ENCODE measurements at places on chromosomes 12 and 14. TPM values are rescaled to one million over a fixed set of nuclear protein-coding genes. Genes with fewer than 3 reads are reported as not detected.

DNA sequence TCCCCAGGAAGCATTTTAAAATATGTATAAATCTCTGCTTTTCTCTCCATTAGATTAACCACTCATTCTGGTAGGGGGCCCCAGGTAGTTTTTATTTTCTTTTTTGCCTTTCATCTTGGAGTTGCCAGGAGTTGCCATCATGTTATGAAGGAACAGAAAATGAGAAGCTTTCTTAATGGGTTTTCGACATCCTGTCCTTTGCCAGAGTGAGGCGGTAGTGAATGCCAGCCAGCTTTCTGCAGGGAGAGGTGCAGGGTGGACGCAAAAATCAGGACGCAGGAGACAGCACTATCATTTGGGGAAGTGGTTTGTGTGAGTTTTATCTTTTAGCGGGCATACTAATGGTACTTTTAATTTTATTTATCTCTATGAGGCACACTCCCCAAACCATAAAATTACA, 1.7 kb downstream of the RASSF8 start:
- DNase-seq = no peak

GRCh38 chr14:74562515-74563232, 49.4 kb downstream of the LTBP2 start:
- peak; percentile 35 for DNase-seq

DNA sequence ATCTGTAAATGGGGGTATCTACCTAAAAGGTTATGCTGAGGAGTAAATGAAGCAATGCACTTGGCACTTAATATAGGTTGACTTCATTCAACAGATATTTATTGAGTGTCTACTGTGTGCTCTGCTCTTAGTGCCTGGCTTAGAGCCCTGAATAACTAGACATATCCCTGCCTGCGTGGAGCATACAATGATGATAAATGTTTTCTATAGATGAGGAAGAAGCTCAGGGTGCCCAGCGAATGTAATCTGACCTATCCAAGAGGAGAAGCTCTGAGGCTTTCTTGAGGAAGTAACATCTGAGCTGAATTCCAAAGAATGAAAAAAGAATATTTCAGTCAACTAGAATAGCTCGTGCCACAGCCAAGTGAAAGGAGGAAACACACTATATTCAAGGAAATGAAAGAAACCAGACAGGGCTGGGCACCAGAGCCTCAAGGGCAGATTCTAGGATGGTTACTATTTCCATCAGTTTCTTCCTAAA, 17.9 kb upstream of the HIGD1C start:
- DNase-seq = no peak

- DNase-seq = no peak
Observed at GRCh38 chr14:92644171-92644969, 104.1 kb downstream of the LGMN start.

WSCD2 gene
- 0.21 TPM for total RNA-seq

- no peak for DNase-seq
Observed at GRCh38 chr12:103493199-103493598, 2.6 kb downstream of the C12orf42 start.

DNA sequence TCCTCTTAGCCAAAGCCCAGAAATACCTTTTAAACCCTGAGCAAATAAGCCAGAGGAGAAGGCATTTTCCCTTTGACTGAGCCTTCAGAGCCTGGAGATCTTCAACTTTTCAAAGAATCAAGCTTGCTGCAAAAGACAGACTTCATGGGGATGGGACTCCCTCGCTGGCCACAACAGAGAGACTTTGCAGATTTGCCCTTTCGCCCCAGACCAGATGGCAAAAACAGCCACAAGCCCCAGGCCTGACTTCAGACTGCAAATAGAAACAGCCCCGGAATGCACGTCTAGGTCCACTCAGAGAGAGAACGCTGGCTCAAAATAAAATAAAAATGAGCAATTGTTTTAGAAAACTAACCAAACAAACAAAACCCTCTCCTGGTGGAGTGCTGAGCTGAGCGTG, 114.6 kb upstream of the MED13L start:
- DNase-seq = no peak

MANSC4 gene
- total RNA-seq = not detected

DNA sequence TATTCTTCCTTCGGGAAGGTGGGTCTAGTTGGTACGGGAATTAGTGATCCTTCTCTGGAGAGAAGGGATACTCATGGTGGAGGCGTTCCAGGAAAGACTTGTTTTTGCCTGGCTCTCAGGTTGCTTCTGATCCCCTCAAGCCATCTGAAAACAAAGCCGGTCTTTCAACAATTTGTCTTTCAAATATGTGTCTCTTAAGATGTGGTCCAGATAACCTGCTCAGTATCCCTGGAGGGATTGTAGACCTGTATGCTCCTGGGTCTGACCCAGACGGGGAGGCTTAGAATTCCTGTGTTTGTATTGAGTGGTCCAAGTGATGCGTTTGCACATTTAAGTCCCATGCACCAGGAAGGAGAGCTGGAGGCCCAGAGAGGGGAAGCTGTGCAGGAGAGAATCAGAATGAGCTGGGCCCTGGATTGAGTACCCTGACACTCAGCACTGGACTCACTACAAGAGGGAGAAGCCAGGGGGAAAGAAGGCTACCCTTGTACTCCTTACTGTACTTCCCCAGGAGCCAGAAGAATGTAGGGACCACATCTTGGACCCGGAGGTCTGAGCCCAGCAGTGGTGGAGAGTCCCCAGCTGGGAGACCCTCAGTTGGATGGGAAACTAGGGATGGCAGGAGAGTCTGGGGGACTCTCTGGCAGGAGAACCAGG, 40.4 kb downstream of the ERH start:
- DNase-seq = no peak

DNA sequence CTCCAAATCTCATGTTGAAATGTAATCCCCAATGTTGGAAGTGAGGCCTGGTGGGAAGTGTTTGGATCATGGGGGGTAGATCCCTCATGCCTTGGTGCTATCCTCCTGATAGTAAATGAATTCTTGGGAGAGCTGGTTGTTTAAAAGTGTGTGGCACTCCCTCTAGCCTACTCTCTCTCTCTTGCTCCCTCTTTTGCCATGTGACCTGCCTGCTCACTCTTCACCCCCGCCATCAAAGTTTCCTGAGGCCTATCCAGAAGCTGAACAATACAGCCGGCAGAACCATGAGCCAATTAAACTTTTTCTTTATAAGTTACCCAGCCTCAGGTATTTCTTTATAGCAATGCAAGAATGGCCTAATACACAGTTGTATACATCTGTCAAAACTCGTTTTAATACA, 62.5 kb downstream of the BCL2L14 start:
- DNase-seq = no peak

DNA sequence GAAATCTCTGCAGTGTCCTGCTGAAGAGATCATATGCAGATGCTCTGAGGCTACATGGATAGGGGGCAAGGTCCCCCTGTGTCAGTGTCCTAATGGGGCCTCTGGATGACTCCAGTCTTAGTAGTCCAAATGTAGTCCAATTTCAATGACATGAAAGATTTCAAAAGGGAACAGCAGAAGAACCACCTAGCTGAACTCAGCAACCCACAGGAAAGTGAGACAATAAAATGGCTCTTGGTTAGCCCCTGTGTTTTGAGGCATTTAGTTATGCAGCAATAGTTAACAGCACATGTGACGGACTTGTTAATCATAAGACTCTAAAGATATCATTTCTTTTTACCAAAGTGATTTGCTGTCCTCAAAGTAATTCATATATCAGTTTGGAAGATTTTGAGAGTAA, 22.7 kb downstream of the CCDC198 start:
- no peak for DNase-seq

PRIMA1 gene
- 0.77 TPM for total RNA-seq

SIX1 gene
- total RNA-seq = 58.0 TPM

GRCh38 chr12:122161682-122162081, 12.3 kb downstream of the IL31 start:
- no peak for DNase-seq

GRCh38 chr14:55957950-55958349, 160.3 kb upstream of the PELI2 start:
- DNase-seq = no peak

- no peak for DNase-seq
Observed at GRCh38 chr12:29769162-29769858, 14.4 kb downstream of the TMTC1 start.

- DNase-seq = no peak
Observed at GRCh38 chr14:94962166-94962575, 192.3 kb upstream of the GSC start.

RGS6 gene
- 1.6 TPM for total RNA-seq

GRCh38 chr12:95393191-95393790, 80.7 kb upstream of the METAP2 start:
- no peak for DNase-seq

GRCh38 chr12:122895704-122896636, at the start of gene VPS37B:
Gene VPS37B (minus strand): TSS chr12:122896124. CDS start chr12:122896062, 62 bp downstream.
- peak; percentile 82 for DNase-seq

DNA sequence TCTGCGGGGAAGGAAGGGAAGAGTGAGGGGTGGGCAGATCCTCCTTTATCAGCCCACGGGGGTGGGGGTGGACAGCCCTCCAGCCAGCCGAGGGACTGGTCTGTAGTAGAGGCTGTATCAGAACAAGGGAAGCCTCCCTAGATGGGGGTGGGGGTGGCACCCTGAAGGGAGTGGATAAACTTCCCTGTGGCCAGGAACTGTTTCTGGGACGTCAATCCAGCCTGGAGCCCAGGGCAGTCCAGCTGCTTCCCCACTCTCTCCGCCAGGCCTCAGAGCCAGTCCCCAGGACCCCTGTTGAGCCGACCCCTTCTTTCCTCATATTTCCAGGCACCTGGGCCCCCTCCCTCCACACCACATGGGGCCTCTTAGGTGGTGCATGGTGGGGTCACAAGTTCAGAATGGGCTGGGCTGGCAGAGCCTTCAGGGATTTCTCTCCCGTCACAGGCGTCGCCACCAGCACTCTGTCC, 6.7 kb downstream of the PLD4 start:
- no peak for DNase-seq

DNA sequence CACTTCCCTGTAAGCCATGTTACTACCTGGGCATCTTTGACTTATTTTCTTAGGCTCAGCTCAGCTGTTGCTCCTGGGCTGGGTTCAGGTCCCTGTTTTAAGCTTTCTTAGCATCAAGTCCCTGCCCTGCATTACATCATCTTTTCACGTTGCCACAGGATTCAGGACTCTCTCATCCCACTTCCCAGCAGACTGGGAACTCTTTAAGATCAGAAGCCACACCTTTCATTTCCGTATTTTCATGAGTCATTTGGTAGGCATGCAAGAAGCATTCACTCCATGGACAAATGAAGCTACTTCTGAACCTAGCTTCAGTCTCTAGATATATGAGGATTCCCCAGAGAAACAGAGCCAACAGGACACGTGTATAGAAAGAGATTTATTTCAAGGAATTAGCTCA, 726.8 kb downstream of the VRK1 start:
- no peak for DNase-seq

GRCh38 chr12:102816816-102817434, 100.1 kb downstream of the PAH start:
- no peak for DNase-seq

ALG10B gene
- total RNA-seq = 5.1 TPM

MGST1 gene
- total RNA-seq = 9.3 TPM

DNA sequence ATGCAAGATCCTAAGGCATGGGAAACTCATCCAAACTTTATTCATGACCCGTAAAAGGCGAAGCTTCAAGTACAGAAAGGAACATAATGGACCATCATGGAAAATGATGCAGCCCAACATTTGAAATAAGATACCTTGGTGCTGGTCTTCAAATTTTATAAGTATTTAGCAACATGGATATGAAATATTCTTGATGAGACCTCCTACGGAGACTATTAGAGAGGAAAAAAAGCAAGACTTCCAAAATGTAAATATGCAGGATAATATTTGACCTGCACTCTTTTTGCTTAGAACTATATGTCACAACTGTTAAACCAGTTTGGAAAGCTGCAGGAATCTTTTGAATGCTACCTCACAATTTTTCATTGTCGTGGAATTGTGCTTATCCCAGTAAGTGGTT, 168.8 kb upstream of the ARID2 start:
- no peak for DNase-seq

B4GALNT3 gene
- total RNA-seq = 1.5 TPM

DNA sequence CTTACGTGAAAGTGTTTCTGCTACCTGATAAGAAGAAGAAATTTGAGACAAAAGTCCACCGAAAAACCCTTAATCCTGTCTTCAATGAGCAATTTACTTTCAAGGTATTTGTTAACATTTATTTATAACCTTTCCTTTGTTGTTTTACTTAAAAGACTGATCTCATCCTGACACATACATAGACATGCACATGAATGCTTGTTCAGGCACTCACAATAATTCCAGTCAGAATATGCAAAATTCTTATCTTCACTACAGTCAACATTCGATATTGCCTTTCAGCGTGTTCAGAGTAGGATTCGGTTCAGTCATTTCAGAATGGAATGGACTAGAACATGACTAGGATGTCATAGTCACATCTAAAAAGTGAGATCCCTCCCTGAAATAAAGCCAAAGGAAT, 394.6 kb downstream of the PAWR start:
- DNase-seq = no peak

UBR7 gene
- total RNA-seq = 11.9 TPM

OTUB2 gene
- total RNA-seq = 0.15 TPM

GRCh38 chr14:55146425-55146824, 17.4 kb downstream of the LGALS3 start:
- DNase-seq = peak; percentile 53

PMCH gene
- total RNA-seq = not detected

TMEM119 gene
- total RNA-seq = 0.36 TPM

DLGAP5 gene
- total RNA-seq = not detected

DNA sequence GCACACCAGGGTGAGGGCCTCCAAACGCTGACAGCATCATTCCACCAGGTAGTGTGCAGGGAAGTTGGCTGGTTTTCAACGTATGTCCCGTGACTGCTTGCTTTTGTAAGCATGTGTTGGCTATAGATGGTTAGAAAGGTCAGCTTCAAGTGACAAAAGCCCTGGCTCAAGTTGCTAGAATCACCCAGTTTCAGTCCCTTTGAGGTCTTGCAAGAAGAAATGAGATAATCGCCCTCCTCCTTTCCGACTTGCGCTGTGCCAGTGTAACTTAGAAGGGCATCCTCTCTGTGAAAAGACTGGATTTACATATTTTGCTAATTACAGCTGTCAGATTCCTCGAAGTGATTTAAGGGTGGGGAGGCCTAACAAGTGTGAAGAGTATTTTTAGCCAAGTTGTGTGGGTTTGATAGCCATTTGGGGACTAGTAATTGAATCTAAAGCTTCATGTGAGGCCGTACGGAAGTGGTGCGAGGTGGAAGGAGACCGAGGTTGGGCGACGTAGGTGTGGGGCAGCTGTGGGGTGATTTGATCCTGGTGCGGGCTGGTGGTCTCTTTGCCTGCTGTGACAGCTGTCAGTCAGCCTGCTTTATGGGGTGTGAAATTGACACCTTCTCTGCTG, 94.7 kb downstream of the CHST11 start:
- DNase-seq = no peak

DNA sequence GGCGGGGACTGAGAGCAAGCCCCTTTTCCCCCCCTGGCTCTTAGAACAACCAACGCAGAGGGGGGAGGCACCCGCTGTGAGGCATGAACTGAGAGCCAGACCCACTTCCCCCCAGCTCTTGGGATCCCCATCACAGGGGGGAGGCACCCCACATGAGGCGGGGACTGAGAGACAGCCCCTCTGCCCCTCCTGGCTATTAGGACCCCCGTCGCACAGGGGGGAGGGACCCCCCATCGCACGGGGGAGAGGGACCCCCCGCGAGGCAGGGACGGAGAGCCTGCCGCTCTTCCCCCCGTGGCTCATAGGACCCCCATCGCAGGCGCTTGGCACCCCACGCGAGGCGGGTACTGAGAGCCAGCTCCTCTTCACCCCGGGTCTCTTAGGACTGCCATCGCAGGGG, 195.8 kb upstream of the PZP start:
- no peak for DNase-seq

TMCC3 gene
- total RNA-seq = 61.6 TPM

All from psoas muscle (tissue), 8 donors.